ENCODE measurements at places on chromosomes 7 and 10.

DNA sequence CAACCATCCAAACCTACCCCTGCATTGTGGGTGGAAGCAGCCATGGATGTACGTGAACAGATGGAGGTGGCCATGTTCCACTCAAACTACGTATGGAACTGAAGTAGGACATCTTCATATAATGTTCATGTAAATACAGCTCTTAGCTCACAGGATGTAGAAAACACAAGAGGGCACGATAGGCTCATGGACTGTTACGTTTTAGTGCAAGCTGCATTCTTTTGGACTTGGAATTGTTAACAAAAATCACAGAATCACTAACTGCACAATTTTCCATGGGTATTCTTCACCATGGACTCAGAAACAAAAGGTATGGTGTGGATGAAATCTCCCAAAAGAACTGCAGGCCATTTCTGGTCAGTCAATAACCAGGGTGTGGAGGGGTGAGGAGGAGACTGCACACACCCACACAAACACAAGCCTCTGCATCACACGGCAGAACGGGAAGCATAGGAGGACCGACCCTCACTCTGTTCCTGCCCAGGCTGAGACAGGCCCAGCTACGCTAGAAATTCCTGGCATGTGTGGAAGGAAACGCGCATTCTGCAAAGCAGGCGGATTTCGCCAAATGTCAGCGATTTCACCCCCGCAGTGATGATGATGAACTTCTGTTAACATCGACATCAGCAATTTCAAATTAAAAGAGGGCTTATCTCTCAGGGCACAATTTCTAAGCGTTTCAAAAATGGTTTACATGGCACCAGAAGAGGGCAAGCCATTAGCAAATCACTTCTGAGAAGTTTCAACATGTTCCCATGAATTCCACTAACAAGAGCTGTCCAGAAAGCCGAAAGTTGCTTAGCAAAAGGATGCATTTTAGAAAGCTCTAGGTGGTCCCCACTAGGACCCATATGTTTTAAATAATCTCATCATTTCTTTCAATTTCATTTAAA, 149.0 kb downstream of the TNS3 start:
- no peak for DNase-seq

- no peak for DNase-seq
Measured at GRCh38 chr10:33416691-33417090, 82.2 kb upstream of the NRP1 start.

- DNase-seq: no peak
Measured at GRCh38 chr7:107951896-107952295, 51.1 kb downstream of the LAMB1 start.

- DNase-seq: no peak
Measured at GRCh38 chr10:93315246-93315645, 166.9 kb downstream of the MYOF start.

- DNase-seq: no peak
Measured at GRCh38 chr7:134902058-134902457, 84.2 kb upstream of the AGBL3 start.

DNA sequence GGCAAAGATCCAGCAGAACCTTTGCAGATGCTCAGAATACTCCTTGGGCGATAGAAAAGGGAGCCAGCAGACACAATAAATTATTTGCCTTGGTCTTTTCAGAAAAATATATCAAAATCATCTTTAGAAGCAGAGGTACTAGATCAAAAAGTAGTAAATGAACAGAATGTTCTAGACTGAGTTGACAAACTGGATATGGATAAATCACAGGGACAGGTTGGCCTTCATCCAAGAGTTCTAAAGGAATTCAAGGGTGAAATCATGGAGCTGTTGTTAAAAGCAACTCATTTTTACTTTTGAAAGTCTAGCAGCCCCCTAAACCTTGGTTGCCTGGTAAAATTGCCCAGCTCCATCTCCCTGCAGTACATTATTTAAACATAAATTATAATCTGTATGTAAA, 99.1 kb downstream of the PLCE1 start:
- no peak for DNase-seq

GRCh38 chr10:6044751-6045313, 17.3 kb downstream of the IL2RA start:
- no peak for DNase-seq

DNA sequence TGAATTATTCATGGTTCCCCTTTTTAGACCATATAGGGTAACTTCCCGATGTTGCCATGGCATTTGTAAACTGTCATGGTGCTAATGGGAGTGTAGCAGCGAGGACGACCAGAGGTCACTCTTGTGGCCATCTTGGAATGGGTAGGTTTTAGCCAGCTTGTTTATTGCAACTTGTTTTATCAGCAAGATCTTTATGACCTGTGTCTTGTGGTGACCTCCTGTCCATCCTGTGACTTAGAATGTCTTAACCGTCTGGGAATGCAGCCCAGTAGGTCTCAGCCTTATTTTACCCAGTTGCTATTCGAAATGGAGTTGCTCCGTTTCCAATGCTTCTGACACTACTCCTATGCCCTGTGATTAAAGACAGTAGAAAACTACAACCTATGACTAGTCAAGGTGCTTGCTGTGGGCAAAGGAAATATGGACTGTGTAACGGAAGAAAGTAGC, 18.8 kb upstream of the PAXIP1 start:
- no peak for DNase-seq

DNA sequence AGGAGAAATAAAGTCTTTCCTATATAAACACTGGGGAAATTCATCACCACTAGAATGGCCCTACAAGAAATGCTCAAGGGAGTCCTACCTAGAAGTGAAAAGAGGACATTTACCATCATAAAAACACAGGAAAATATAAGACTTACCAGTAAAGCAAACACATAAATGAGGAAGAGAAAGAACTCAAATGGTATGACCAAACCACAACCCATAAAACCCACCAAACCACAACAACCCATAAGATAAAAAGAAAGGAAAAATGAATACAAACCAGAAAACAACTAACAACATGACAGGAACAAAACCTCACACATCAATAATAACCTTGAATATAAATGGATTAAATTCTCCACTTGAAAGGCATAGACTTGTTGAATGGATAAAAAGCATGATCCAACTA, 71.9 kb upstream of the DIP2C start:
- DNase-seq: no peak

DNA sequence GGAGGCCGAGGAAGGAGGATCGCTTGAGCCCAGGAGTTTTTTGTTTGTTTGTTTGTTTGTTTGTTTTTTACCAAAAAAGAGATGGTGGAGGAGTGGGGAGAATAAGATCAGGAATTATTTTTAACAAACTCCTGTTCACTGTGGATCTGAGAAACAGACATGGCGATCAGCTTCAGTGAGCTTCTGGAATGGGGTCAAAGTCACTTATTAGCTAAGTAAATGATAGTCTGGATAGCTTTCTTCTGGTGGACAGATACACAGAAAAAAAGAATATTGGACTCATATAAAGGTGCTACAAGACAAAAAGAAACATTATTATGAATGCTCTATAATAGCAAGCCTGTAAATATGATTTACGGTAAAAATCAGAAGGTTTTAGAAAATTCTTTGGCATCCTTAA, 85.1 kb downstream of the POU6F2 start:
- no peak for DNase-seq

GRCh38 chr10:124129471-124129870, 36.1 kb upstream of the CHST15 start:
- no peak for DNase-seq
